MG63 (cell line): ENCODE measurements at places on chromosomes 3 and 15. TPM values are rescaled to one million over a fixed set of nuclear protein-coding genes. Genes with fewer than 3 reads are reported as not detected.

The GHSR gene
- not detected in 2 replicates for total RNA-seq

The MNS1 gene
- total RNA-seq: 10.9 and 17.7 TPM in 2 replicates

The GPR62 gene
- not detected in 2 replicates for total RNA-seq

The SCN11A gene
- total RNA-seq: not detected in 2 replicates

The SLC30A4 gene
- 4.3 and 5.1 TPM in 2 replicates for total RNA-seq

The PRSS50 gene
- not detected in 2 replicates for total RNA-seq

The ERC2 gene
- total RNA-seq: not detected in 2 replicates

The NTRK3 gene
- 4.0 TPM in 1 of 2 replicates, not detected in the other for total RNA-seq

The MAGEL2 gene
- not detected in 2 replicates for total RNA-seq

The ARRDC4 gene
- total RNA-seq: 9.2 and 13.4 TPM in 2 replicates

The CFAP161 gene
- not detected in 2 replicates for total RNA-seq

The GOLGA6L2 gene
- not detected in 2 replicates for total RNA-seq

The TM4SF1 gene
- 408 and 422 TPM in 2 replicates for total RNA-seq

The SI gene
- not detected in 2 replicates for total RNA-seq

The LRRC31 gene
- total RNA-seq: not detected in 2 replicates

The ITIH3 gene
- total RNA-seq: not detected in 2 replicates

The APOD gene
- total RNA-seq: not detected in 2 replicates

The SHC4 gene
- total RNA-seq: not detected in 2 replicates

The XXYLT1 gene
- total RNA-seq: 23.0 and 43.7 TPM in 2 replicates

The USP13 gene
- 9.8 and 21.0 TPM in 2 replicates for total RNA-seq

The MAN2C1 gene
- 57.8 and 91.1 TPM in 2 replicates for total RNA-seq

The BSN gene
- 0.05 and 0.23 TPM in 2 replicates for total RNA-seq

The SMCO1 gene
- not detected in 2 replicates for total RNA-seq

The IQCF6 gene
- not detected in 2 replicates for total RNA-seq
